Fibroblast of skin of right quadriceps (primary cell): ENCODE measurements at places on chromosomes 5 and 9.

GRCh38 chr5:174413567-174414314 lies 310.6 kb upstream of the MSX2 start:
- DNase-seq: peak; percentile 55

DNA sequence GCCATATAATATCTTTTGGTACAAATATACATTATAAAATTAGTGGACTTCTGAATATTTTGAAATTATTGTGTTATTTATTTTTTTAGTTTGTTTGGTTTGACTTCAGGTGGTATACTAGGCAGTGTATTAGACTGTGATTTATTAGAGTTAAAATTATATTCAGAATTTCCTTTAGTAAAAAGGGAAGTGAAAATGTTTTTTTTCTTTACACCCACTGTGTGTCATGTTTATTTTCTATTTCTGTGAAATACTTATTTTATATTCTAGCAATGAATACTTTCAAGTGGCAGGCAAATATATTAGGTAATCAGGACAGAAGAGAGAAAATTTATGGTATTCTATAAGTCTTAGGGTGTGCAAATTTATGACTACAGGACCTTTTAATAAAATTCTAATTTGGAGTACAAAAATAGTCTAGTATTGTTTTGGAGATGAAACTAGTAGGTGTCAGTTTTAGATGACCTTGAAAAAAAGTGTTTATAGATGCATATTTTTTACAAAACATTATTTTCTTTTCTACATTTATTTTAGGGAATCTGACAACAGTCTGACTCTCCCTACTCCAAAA lies 8.8 kb downstream of the CSNK1G3 start:
- no peak for DNase-seq

GRCh38 chr5:20276959-20277263 lies 288.9 kb upstream of the CDH18 start:
- DNase-seq: no peak

GRCh38 chr9:83981126-83981871 lies 694 bp downstream of the RMI1 start:
- DNase-seq: peak; percentile 61

- no peak for DNase-seq
Measured at GRCh38 chr5:107769519-107769918, 98.8 kb upstream of the EFNA5 start.

GRCh38 chr5:137995077-137995748 lies 37.7 kb downstream of the FAM13B start:
- peak; percentile 28 for DNase-seq

DNA sequence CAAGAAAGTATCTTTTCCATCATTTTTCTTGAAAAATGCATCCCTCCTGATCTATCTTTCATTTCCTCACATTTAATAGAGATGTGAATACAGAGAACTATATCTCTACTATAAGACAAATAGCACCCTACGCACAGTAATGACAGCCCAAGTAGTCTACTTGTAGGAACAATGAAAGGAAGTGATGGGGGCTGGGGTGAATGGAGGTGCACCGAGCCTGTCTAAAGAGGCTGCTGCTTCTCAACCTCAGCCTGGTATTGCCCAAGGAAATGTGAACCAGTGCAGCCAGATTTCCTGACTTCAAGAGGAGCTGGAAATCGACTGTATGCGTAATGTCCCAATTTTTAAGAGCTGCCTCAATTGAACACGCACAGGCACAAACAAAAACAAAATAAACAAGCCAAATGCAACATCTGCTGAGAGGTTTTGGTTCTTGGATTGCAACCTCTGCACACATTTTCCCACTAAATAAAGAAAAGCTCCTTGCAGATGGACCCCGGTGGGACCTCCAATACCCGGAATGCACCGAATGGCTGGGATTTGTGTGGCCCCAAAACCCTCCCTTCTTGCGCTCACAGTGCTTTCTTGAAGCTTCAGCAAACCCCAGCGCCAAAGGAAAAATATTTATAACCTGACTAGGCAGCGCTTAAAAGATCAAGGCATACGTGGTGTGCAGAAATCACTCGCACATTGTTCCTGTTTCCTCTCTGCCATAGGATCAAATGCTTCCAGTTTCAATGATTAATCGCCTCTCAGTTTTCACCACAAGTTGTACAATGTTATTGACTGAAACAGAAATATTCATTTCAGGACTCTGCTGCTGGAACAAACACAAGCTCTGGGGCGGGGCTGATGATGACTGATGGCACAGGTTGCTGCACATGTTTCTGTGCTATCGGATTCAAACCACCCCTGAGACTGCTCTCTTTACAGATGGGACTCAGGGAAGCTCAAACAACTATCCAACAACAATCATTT lies 68.3 kb downstream of the KCNIP1 start:
- no peak for DNase-seq

DNA sequence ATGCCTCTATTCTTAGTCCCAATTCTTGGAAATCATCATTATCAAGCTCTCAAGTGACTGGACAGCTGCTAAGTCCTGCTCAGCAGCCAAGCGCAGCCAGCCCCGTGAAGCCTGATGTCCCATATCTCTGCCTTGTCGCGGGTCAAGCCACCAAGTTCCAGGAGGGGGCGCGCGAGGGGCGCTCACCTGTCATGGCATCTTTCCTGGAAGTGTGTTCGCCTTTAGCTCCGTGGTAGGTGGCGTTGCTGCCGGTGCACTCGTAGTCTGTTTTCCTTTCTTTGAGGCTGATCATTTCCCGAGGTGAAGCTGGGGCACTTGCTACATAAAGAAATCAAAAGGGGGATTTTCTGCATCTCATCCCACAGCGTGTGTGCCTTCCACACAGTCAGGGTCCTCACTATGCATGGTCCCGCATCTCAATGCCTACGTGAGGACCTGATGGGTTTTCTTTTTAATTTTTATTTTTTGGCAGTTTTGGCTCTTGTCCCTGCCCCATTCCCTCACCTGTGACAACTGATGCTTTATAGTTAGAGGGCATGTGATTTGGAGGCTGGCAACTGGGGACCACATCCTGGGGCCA lies 227.0 kb upstream of the DAP start:
- DNase-seq: peak; percentile 5

GRCh38 chr5:56854920-56855319 lies 39.6 kb downstream of the MAP3K1 start:
- no peak for DNase-seq

DNA sequence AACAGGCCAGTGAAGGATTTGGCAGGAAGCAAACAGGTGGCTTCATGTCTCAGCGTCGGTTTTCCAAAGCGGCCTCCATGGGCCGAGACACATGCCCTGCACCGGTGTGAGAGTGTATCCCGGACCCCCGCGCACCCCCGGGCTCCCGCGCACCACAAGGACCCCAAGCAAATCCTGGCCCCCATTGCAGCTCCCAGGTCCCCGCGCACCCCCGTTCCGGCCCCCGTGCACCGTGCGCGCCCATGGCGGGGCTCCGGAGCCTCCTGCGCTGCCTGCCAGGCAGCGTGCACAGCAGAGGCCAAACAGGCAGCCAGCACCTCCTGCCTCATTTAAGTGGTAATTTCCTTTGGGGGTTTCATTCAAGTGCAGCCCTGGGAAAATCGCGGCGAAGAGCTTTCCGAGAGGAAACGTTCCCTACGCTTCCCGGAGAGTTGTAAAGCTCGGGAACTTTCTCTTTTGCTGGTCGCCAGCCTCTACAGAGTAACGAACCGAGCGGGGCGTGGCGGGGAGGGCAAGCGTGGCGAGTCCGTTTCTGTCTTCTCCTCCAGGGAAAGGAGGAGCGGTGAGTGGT lies 145.5 kb upstream of the SLC24A2 start:
- DNase-seq: peak; percentile 39

DNA sequence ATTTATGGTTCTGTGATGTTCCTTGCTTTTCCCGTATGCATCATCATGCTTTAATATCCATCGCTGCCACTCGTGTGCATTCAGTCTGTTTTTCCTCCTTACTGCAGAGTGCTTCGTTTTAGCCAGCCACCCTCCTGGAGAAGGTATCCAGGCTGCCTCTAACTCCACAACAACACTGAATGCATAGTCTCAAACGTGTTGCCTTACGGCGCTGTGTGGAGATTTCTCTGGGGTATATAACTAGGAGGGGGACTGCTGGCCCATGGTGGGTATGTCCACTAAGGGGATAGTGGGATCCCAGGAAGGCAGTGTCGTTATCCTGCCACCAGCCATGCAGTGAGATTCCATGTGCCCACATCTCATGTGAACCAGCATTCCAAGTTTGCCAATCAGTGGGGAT lies 16.4 kb downstream of the BTNL9 start:
- DNase-seq: no peak

- DNase-seq: no peak
Measured at GRCh38 chr5:68519143-68519542, 303.6 kb downstream of the PIK3R1 start.

DNA sequence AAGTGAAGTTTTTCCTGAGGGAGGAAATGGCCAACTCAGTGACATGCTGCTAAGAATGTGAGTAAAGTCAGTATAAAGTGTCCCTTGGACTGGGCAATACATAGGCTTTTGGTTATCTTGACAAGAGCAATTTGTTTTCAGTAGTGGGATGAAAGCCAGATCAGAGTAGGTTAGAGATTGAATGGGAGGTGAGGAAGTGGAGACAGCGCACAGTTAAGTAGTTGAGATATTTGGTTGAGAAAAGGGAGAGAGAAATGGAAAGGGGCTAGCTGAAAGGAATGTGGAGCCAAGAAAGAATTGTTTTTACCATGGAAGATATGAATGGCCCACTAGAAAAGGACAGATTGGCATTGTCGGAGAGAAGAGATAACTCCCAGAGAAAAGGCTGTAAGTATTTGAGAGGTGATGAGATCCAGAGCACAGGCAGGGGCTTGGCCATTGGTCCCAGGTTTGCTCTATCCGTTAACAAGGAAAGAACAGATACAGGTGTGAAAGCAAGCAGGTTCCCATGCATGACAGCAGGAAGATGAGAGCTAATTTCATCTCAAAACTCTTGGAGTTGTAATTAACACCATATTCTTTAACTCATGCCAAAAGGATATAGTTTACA lies 392.0 kb downstream of the NR2F1-AS1 start:
- no peak for DNase-seq

GRCh38 chr5:173882632-173883031 lies 5.5 kb upstream of the CPEB4 start:
- no peak for DNase-seq

- DNase-seq: peak; percentile 68
Measured at GRCh38 chr9:82147798-82148425, 159.3 kb downstream of the SPATA31D1 start.

GRCh38 chr5:113320273-113320780 lies 114.5 kb downstream of the TSSK1B start:
- no peak for DNase-seq

DNA sequence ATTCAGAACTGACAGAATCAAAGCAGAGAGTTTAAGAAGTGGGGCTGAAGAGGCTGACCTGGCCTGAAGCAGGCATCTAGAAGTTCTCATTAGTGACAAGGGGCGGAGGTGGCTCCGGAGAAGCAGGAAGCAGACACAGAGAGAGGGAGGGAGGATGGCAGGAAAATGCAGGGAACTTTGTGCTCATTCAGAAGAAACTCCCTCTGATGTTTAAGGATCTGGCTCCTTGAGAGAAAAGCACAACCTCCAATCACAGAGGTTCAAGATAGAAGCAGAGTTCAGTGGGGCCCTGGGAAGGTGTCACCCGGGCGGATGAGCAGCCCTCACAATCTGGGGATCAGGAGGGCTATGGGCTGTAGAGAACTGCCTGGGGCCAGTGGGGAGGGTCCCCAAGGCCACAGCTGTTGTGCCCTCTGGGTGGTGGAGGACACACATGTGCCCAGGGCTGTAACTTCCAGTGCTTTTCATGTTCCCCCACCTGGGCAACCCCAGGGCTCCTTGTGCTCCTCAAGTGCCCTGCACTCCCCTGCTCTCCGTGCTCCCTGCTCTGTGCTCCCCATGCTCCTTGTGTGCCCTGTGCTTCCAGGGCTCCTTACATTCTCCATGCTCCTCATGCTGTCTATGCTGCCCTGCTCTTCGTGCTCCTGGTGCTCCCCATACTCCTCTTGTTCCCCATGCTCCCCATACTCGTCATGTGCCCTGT lies 51.4 kb downstream of the TRIP13 start:
- no peak for DNase-seq

DNA sequence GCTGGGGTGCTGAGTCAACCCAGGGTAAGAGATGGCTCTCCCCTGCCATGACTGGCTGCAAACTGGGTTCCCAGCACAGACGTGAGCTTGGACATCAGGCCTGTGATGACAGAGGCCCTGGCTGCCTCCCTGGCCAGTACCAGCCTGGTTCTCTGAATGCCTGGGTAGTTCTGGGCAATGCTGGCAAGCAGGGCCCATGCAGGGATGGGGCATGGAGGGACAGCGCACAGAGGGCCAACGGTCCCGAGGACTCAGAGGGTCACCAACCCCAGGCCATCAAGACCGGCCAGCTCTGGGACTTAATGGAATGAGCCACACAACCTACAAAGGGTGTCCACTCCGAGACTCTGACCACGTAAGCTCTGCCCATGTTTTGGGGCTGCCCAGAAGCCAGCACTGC lies 241.4 kb downstream of the FSTL4 start:
- no peak for DNase-seq

GRCh38 chr5:139976703-139977102 lies 66.4 kb downstream of the NRG2 start:
- no peak for DNase-seq

- no peak for DNase-seq
Measured at GRCh38 chr5:75471193-75471592, 40.2 kb downstream of the CERT1 start.

DNA sequence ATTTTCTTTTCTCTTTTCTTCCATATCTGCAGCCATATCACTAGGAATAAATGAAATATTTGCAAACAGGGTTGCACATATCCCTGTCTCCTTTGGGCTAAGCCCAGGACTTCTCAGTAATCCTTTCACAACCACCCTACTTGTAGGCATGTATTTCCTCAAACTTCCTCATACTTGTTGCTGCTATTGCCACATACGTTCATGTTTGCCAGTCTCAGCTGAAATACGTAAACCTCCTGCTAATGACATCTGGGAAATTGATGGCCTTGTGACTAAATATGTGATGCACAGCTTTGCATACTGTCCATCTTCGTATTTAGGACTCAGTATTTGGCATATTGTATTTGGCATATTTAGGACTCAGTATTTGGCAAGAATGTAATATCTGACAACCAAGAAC lies 224.6 kb downstream of the PLK2 start:
- peak; percentile 53 for DNase-seq

GRCh38 chr5:1772634-1773033 lies 27.0 kb downstream of the MRPL36 start:
- peak; percentile 38 for DNase-seq

DNA sequence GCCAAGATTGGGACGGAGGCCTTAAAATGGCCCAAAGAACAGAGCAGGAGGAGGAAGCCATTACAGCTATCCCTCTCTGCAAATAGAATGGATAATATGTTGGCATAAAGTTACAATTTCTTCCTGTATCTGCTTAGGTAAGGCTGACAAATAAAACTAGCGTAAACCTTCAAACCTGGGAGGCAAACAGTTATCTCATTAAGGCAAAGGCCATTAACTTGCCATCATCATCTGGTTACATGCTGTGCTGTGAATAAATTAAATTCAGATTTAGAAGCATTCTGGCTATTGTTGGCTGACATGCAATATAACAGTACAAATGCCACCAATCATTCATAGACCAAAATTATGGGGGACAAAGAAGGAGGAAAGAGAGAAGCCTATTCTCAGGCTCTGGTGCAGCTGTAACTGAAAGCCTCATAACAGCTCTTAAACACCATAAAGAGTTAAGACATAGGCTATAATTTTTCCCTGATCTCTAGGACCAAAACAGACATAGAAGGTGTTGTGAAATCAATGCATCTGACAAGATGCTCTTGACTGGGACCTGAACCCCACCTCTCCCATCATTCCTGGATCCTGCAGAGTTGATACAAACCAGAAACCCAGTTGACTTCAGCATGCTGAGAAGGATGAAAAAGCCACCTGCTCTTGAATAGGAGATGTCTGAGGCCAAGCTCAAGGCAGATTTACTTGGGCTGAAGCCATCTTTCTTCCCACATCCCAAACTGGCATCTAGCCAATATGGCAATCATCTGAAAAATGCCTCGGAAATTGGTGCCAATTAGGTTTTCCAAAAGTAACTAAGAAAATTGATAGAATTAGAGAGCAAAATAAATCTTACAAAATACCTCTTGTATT lies 62.5 kb downstream of the PLCXD3 start:
- DNase-seq: no peak
